Fibroblast of skin of left biceps (primary cell): ENCODE measurements at places on chromosomes 5 and 9.
A peak's percentile ranks its signal among the peaks of the same experiment; 100 is the strongest.

DNA sequence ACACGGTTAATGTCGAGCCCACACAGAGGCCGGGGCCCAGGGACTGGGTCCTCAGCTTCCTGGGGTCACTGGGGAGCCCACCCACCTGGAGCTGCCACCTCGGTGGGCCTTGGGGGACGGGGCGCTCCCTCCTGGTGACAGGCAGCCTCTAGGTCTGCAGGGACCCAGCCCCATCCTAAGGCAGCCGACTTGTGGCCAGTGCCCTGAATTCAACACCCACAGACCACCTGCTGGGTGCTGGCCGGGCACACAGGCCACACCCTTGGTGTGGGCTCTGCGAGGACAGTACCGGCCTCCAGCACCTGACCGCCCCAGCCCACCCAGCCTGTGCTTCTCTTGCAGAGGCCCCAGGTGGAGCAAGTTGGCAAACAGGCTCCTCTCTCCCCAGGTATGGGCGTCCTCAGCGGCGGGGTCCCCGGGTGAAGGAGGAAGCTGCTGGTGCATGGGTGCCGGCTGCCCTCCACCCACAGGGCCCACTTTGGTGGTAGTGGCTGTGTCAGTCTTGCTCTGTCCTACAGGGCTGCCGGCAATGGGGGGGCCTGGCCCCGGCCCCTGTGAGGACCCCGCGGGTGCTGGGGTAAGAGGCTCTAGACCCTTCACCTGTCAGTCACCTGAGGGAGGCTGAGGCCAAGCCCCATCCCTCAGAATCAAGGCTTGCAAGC, 8.3 kb downstream of the ENTPD8 start:
- DNase-seq: no peak

DNA sequence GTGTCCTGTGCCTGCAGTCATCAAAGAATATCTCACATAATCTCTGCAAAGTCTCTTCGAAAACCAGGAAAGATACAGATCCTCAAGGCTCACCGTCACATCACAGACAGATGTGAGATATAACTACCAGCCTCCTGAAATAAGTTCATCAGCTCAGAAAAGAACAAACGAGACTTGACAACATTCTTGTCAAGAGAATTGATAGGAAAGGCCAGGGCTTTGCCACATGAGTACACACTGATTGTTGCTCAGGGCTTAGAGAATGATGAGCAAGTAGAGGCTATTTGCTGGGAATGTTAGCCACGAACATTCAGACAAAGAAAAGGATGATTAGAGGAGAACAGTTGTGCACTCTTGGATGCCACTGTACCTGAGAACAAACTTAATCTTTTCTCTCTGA, 535.1 kb downstream of the ELAVL2 start:
- DNase-seq: no peak

DNA sequence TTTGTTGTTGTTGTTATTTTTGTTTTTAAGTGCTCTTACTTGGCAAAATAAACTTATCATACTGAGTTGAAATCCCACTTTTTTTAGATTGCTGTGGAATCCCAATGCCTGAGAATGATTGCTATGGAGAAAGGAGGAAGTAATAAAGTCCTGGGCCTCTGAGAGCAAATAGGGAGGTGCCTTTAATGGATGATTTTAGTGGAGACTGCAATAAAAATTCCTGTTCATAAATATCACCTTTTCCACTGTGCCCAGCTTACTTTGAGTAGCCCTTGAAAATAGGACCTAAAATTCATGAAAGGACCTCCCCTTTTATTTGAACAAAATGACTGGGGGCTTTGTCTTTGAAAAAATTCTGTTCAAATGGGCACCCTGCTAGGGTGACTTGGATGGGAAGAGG, 21.8 kb upstream of the ANKH start:
- no peak for DNase-seq

GRCh38 chr5:9564752-9565151, 18.9 kb upstream of the SEMA5A start:
- DNase-seq: no peak

DNA sequence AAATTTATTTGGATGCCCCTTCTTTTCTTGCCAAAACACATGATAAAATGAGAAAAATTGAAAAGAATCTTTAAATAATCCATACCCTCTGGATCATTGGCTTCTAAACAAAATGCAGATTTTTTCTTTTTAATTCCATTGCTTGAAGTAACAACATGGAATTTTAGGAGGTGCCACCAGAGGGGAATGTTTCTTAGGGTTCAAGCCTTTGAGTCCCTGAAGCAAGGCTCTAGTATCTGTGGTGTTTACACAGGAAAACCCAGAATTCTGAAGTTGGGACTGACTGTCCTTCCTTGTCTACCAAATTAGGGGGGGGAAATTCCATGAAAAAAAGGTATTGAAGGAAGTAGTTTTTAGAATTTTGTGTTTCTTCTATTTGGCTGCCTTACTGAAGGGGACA, 69.4 kb downstream of the LMNB1 start:
- no peak for DNase-seq

- DNase-seq: peak; percentile 68
Observed at GRCh38 chr5:168334695-168335094, 43.2 kb downstream of the WWC1 start.

- no peak for DNase-seq
Observed at GRCh38 chr9:4126184-4126865, 173.5 kb downstream of the GLIS3 start.

GRCh38 chr5:160460377-160461049, 38.9 kb downstream of the PTTG1 start:
- DNase-seq: no peak

- DNase-seq: no peak
Observed at GRCh38 chr9:11874414-11874813, 818.8 kb upstream of the TYRP1 start.

- peak; percentile 80 for DNase-seq
Observed at GRCh38 chr9:15697446-15697851, 144.6 kb downstream of the CCDC171 start.

GRCh38 chr5:74017112-74017511, 391.1 kb downstream of the ARHGEF28 start:
- DNase-seq: no peak

- DNase-seq: peak; percentile 16
Observed at GRCh38 chr5:61817472-61818326, 485.6 kb downstream of the ZSWIM6 start.

DNA sequence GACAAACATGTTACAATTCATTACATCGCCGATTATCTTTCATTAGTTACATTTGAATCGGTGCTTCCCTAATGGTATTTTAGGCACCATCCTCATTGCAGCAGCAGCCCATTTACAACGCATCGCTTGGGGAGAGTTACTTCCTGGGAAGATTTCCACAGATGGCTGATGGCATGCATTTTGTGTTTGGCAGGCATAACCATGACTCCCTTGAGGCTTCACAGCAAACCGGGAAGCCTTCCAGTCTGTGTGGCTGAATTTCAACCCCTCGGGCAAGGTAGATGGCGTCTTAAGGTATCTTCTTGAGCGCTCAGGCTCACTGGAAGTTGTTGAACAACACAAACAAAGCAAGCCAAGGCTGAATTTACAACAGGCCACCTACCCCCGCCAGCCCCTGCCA, 1.6 kb upstream of the DNAH5 start:
- DNase-seq: no peak

- DNase-seq: no peak
Observed at GRCh38 chr9:135463140-135463539, 16.4 kb upstream of the PPP1R26 start.

DNA sequence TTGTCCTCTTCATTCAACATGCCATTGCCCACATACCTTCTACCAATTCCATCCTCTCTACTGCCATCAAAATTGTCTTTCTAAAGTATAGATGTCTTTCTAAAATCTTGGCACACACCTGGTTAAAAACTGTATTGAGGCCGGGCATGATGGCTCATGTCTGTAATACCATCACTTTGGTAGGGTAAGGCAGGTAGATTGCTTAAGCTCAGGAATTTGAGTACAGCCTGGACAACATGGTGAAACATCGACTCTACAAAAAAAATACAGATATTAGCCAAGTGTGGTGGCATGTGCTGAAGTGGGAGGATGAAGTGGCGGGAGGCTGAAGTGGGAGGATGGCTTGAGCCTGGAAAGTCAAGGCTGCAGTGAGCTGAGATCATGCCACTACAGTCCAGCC, 412.1 kb downstream of the TMEM38B start:
- DNase-seq: no peak

- DNase-seq: no peak
Observed at GRCh38 chr5:162434281-162434680, 366.7 kb downstream of the GABRG2 start.

DNA sequence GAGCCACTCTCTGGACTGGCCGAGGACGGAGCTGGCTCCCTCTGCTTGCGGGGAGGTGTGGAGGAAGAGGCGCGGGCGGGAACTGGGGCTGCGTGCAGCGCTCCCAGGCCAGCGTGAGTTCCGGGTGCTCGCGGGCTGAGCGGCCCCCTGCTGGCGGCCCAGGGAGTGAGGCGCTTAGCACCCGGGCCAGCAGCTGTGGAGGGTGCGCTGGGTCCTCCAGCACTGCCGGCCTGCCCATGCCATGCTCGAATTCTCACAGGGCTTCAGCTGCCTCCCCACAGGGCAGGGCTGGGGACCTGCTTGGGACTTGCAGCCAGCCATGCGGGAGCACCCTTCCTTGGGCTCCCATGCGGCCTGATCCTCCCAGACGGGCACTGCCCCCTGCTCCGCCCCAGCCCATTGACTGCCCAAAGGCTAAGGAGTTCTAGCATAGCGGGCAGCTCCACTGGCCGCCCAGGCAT, 416.9 kb downstream of the MRPS30 start:
- no peak for DNase-seq

DNA sequence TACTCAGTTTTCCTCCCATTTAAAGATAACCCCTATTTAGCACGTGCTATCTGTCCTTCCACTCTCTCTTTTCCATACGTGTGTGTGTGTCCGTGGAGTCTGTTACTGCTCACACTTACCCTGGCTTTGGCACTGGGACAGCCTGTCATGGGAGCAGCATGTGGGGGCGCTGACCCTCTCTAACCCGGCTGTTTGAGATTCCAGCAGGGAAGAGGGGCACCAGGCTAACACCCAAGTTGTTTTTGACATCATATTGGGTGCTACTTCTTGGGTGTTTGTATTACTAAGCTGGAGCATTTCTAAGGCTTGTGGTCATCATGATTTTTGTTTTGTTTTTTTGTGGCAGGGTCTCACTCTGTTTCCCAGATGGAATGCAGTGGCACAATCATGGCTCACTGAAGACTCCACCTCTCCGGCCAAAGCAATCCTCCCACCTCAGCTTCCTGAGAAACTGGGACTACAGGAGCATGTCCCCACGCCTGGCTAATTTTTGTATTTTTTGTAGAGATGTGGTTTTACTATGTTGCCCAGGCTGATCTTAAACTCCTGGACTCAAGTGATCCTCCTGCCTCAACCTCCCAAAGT, 56.9 kb upstream of the SIMC1 start:
- no peak for DNase-seq

DNA sequence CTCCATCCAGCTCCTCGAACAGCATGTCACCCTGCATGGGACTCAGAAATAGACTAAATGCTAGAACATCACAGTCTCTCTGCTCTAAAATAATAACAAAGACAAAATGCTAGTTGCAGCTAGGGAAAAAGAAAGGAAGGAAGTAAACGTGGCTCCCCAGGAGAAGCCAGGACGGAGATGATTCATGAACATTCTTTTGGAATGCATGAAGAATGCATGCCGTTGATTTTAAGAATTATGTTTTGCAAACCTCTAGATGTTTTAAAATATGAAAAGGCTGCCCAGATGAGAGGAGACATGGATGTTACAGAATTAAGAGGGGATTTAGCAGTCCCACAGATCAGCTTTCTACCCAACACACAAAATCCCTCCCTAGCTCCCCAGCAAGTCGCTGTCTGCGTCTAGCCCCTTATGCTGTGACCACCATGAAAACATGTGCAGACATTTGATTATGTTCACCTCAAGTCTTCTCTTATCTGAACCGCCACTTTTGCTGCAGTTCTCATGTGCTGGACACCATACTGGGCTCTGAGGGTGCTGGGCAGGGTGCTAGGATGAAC, 139.4 kb upstream of the LMX1B start:
- peak; percentile 60 for DNase-seq

DNA sequence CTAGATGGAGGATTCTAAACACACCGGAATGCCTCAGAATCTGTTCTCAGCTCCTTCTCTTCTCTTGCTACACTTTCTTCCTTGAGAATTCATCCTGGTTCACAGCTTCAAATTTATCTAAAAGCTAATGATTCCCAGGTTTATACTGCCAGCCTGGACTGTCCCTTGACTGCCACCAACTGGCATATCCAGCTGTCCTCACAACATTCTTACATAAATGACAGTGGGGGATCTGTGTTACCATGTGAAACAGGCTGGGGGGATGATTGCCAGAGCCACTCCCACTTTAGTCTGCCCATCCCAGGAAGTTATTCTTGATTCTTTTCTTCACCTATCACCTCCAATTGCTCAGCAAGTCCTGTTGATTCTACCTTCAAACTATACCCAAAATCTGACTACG, 27.2 kb upstream of the ZFR start:
- DNase-seq: no peak

DNA sequence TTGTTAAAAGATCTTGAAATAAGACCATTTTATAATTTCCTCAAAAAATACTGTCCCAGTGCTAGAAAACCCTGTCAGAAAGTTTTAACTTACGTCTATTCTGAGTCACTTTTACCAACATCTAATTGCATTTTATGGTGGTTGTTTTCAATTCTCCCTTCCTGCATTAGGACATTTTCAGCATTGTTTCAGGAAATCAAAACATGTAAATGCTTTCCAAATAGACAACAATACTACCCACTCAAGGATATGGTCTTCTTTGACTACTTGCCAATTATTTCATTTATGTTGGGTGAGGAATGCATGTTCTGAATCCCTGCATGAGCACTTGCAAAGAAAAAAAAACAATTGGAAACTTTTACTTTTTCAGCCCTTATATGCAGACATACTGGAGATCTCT, 284.6 kb upstream of the PDE4D start:
- no peak for DNase-seq

- no peak for DNase-seq
Observed at GRCh38 chr9:35549441-35549840, 55.6 kb upstream of the TESK1 start.

DNA sequence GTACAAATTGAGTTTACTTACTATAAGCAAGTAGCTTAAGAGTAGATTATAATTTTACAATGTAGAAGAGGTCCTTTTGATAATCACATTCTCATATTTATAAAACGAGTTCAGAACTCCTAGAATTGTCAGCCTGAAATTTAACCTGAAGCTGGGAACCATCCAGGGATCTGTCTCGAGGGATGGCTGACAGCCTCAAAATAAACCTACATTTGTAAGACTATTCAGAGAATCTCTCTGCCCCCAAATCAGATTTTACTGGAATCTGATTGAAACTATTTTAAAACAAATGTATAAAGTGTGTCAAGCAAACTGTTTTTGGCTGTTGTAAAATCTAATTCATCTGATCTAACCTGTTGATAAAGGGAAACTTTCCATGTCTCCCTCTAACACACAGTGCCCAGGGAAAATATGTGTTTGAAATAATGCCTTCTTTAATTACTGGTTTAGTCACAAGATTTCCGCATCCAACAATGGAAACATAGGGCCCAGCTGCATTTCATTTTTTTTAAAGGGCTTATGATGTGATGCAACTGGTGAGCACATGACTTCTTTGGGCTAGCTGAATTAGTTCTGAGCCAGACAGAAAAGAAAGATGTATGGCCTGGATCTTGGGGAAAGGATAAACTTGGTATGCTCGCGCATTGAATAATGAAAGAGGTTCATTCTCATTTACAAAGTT, 30.3 kb downstream of the SLC25A46 start:
- peak; percentile 63 for DNase-seq

- DNase-seq: no peak
Observed at GRCh38 chr5:14669975-14670374, 5.5 kb downstream of the OTULIN start.

GRCh38 chr9:91771864-91772263, 178.2 kb downstream of the ROR2 start:
- DNase-seq: no peak
